NCI-H1694 (cell line): ENCODE measurements at places on chromosomes 1 and 21.
A peak's percentile ranks its signal among the peaks of the same experiment; 100 is the strongest.

DNA sequence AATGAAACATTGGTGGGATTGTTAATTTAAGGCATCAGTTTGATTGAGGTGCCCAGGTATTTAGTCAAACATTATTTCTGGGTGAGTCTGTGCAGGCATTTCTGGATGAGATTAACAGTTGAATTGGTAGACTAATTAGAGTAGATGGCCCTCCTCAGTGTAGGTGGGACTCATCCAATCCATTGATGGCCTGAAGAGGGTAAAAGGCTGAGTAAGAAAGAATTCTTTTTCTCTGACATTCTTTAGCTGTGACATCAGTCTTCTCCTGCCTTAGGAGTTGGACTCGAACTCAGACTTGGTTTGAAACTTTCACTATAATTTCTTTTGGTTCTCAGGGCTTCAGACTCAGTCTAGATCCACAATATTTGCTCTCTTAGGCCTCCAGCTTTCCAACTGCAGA, 59.6 kb upstream of the ADAMTS5 start:
- no peak for DNase-seq

DNA sequence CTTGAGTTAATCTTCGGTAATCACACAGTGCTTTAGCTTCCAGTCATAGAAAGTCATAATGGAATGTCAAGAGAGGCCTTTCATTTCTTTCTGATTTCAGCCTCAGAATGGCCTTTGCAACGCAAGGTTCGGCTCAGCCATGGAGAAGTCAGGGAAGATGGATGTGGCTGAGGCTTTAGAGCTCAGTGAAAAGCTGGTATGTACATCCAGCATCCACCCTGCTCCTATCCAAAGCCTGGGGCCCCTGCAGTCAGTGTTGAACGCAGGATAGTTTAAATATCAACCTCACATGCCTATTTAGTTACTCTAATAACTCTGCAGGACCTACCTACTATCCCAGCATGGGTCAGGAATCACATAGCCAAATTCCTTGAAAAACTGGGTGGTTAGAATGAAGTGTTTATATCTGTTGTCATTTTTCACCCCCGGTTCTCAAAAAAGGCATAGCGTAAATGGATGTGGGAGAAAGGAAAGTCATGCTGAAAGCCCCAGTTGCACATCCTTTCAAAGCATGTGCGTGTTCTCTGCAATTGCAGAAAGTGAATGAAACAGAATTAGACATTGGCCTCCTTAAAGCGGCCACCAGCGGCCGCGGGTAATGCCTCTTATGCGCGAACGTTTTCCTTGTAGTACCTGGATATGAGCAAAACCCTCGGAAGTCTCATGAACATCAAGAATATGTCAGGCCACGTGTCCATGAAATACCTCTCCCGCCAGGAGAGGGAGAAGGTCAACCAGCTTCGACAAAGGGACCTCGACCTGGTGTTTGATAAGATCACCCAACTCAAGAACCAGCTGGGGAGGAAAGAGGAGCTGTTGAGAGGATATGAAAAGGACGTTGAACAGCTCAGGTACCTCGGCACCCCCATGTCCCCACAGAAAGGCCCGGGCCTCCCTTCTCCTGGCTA, 28.8 kb upstream of the EFHD2 start:
- DNase-seq: no peak

GRCh38 chr1:111719674-111720132, 19.5 kb downstream of the INKA2 start:
- DNase-seq: no peak

DNA sequence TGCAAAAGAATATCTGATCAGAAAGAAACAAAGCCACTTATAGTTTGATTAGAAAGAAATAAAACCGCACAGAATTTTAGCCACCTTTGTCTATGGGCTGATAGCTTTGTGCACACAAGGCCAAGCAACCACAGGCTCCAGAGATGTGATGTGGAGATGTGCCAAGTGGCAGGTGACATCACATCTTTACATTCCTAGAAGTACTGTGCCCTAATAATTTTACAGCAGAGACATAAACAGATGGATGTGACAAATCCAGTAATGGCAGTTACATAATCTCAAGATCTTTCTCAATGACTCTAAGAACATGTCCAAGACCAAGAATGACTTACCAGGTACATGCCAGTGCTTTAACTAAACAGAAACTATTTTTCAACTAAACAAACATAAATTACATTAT, 159.5 kb downstream of the LTN1 start:
- no peak for DNase-seq

GRCh38 chr1:53123453-53124140, 18.8 kb downstream of the SLC1A7 start:
- no peak for DNase-seq

GRCh38 chr1:20233394-20233793, 47.1 kb upstream of the PLA2G2C start:
- peak; percentile 69 for DNase-seq

DNA sequence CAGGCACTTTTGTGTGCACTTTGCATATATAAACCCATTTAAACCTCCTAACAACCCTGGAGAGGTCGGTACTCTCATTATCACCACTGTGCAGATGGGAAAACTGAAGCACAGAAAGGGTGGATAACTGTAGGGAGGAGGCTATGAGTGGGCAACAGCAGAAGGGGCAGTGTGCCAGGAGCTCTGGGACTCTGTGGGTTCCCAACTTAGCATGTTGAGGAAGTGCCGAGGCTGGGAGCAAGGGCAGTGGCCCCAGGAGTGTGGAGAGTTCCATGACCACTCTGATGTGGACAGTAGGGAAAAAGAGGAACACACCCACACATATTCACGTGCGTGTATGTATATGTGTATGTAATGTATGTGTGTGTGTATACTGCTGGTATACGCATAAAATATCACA, 25.7 kb upstream of the KCNC4 start:
- DNase-seq: no peak

DNA sequence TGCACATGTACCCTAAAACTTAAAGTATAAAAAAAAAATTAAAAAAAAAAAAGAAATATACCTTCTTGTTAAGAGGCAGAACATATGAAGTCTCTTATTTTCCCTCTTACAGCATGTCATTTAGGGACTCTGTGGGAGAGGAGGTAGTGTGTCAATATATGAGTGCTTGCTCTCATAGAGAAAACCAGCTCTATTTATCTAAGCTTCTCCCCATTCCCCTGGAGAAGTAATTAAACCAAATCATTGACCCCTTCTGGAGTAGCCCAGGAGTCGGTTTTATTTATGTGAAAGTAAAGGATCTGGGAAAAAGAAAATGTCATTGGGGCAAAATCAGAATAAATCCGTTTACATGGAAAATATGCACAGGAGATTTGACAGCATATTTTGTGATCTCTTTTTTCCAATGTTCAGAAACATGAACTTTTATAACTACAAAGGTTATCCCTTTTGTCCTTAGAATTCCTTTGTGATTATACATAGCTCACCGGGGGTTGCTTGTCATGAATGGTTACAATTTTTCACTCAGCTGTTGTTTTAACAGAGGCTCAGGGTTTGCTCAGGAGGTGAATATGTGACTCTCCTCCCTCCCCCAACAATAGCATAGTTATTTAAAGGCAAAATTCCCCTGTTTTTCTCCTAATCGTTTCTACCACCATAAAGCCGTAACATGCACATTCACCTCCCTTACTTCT, 114.5 kb upstream of the C1orf21 start:
- DNase-seq: no peak

GRCh38 chr1:220825819-220826551, 39.3 kb downstream of the MTARC1 start:
- no peak for DNase-seq

- DNase-seq: no peak
Observed at GRCh38 chr1:145690587-145691558, 16.3 kb downstream of the PDZK1 start.

- no peak for DNase-seq
Observed at GRCh38 chr21:29581393-29581792, 282.7 kb downstream of the BACH1 start.

GRCh38 chr1:58158506-58159433, 387.8 kb downstream of the OMA1 start:
- no peak for DNase-seq

GRCh38 chr1:173269490-173270230, 62.5 kb upstream of the TNFSF4 start:
- no peak for DNase-seq

GRCh38 chr1:203628201-203629015, 1.8 kb downstream of the ATP2B4 start:
- DNase-seq: no peak

- no peak for DNase-seq
Observed at GRCh38 chr1:192668409-192668983, 32.5 kb downstream of the RGS13 start.

DNA sequence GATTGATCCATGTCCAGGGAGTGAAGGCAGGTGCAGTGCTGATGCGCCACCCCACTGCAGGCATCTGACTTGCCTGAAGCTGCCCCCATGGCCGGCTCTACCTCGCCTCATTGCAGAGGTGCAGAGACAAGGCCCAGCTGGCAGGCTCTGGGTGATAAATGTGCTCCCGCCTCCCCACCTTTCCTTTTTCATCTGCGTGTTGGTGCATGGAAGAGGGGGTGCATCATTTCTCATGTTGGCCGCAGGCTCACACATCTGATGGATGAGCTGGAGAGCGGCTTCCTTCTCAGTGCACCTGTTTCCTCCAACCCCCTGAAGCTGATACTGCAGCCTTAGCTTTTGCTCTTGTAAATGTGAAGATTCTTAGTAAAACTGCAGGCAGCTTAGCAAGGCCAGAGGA, 306.0 kb upstream of the KAZN start:
- DNase-seq: no peak

- no peak for DNase-seq
Observed at GRCh38 chr1:18233176-18233864, 125.7 kb downstream of the IGSF21 start.
